ENCODE measurements at places on chromosomes 11 and 22. TPM values are rescaled to one million over a fixed set of nuclear protein-coding genes. Genes with fewer than 3 reads are reported as not detected.

DNA sequence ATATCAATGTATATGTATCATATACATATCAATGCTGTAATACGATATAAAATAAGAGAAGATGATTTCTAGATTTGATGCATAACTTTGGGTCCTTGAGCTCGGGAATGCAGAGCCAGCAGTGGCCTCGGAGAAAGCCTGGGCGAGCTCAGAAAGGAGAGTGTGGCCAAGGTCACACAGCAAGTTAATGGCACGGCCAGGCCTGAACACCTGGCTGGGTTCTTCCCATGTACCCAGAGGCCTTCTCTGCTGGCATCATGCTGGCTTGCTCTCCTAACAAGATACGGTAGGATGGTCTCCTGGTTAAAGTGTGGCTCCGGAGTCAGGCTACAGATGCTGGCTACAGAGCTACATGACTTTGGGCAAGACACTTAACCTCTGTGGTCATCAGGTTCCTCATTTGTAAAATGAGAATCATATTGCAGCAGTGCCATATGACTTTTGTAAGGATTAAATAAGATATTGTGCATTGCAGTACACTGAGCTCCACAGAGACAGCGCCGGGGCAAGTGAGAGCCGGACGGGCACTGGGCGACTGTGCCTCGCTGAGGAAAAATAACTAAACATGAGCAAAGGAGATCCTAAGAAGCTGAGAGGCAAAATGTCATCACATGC, 29.9 kb downstream of the TPST2 start:
- DNase-seq: no peak

CHST1 gene
- 2.5 TPM for total RNA-seq

MALAT1 gene
- 7,191 TPM for total RNA-seq

DNA sequence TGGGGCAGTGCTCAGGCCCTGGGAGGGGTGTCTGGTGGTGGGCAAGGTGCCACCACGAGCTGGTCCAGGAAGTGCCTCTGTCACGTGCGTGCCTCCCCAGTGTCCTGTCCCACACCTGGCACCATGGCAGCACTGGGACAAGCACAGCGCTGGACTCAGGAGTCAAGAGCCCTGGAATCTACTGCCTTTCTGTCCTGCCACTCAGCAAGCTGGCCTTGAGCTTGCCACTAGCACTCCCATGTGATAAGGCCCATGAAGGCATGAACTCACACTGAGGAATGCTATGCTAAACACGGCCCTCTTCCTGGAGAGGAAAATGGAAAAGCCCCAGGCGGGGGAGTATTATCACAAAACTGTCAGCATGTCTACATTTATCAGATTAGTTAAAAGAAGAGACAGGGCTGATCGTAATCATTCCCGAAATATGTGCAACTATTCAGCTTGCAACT, 50.7 kb upstream of the SLC35C1 start:
- DNase-seq: peak; percentile 84

OR51B4 gene
- total RNA-seq: not detected

GRCh38 chr11:115458877-115459276, 45.3 kb downstream of the CADM1 start:
- no peak for DNase-seq

WBP2NL gene
- 0.47 TPM for total RNA-seq
